ENCODE measurements at places on chromosomes 12 and 14.

DNA sequence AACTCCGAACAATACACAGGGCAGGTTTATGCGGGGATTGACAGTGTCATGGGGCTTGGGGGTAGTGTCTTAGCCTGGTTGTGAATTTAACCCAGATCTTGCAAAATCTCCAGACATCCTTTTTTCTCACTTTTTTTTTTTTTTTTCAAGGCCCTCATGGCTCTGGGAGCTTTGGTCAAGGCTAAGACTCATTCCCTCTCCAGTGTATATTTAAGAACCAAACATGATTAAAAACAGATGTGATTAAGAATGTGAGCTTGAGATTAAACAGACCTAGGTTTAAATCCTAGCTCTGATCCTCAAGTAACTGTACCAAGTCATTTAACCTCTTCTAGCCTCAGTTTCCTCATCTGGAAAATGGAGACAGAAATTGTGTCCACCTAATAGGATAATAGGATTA, 151.7 kb upstream of the FUT8 start:
- no peak for DNase-seq

- no peak for DNase-seq
These were observed 10.4 kb upstream of the PTHLH start for GRCh38 chr12:27982951-27983350.

DNA sequence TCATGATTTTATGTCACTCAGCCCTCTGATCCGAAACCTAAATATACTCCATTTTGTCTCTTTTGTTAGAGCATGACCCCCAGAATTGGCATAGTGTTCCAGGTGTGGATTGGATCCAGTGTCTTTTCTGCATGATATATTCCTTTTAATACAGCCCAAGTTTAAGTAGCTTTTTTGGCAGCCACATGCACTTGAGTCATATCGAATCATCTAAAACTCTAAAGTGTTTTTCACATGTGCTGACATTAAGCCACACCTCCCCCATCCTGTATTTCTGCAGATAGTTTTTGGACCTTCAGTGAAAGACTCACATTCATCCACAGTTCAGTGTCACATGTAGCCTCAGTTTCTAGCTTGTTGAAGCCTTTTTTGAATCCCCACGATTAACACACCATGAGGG, 30.6 kb downstream of the BORCS5 start:
- no peak for DNase-seq

GRCh38 chr14:46290706-46291105, 360.9 kb downstream of the RPL10L start:
- DNase-seq = peak; percentile 46

GRCh38 chr14:21070610-21071224, 613 bp downstream of the ARHGEF40 start:
- DNase-seq = no peak

- DNase-seq = no peak
These were observed 3.7 kb downstream of the PPP4R4 start for GRCh38 chr14:94177806-94178205.

DNA sequence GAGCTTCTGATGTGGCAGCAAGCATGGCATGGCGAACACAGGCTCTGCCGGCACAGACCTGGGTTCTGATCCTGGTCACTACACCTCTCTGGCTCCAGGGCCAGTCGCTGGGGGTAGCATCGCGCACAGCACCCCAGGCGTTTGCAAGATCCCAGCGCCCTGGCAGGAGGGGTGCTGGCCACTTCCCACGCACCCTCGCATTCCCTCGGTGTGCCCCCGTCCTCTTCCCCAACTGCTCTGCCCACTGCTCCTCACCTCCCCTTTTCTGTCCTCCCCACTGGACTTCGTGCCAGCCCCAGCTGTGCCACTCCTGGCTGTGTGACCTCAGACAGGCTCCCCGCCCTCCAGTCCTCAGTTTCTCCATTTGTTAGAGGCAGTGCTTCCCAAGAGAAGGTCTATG, 2.8 kb downstream of the CDK2AP1 start:
- no peak for DNase-seq

DNA sequence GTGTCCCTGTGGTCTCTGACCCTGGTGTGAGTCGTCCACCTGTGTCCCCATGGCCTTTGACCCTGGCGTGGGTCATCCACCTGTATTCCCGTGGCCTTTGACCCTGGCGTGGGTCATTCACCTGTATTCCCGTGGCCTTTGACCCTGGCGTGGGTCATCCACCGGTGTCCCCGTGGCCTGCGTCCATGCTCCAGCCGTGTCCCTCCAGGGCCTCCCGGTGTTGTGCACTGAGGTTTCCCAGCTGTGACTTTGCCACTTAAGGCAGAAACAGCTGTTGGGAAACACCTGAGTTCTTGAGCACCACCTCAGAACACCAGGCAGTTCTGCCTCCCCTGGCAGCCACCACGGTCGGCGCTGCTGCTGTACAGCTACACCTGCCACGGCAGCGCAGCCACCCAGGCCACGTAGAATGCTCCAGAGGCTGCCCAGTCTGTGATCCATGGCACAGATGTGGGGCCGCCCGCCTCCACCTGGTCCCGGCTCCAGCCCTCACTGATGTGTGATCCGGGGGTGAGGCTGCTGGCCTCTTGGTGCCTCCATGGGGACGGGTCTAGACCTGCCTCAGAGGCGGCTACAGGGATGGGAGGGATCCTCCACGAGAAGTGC, 69.1 kb upstream of the GALNT9 start:
- no peak for DNase-seq

- peak; percentile 94 for DNase-seq
These were observed 1112.7 kb downstream of the LRFN5 start for GRCh38 chr14:42719391-42719790.

DNA sequence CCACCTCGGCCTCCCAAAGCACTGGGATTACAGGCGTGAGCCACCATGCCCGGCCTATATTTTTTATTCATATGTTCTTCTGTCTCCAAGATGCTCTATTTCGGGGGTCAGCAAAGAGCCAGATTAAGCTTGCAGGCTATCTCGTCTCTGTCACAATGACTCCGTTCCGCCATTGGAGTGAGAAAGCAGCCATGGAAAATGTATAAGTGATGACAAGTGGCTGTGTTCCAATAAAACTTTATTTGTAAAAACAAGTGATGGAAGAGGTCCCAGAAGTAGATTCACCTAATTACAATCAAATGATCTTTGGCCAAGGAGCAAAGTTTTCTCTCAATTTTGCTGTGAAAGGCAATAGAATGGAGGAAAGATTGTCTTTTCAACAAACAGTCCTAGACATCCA, 342.6 kb downstream of the MED13L start:
- DNase-seq = no peak

GRCh38 chr14:24072436-24072835, 1.1 kb downstream of the CPNE6 start:
- no peak for DNase-seq

All from SHP77 treated with DMSO at 0.1 percent for 48 hours (cell line).